NCI-H2171 (cell line): ENCODE measurements at places on chromosomes 4 and X.

DNA sequence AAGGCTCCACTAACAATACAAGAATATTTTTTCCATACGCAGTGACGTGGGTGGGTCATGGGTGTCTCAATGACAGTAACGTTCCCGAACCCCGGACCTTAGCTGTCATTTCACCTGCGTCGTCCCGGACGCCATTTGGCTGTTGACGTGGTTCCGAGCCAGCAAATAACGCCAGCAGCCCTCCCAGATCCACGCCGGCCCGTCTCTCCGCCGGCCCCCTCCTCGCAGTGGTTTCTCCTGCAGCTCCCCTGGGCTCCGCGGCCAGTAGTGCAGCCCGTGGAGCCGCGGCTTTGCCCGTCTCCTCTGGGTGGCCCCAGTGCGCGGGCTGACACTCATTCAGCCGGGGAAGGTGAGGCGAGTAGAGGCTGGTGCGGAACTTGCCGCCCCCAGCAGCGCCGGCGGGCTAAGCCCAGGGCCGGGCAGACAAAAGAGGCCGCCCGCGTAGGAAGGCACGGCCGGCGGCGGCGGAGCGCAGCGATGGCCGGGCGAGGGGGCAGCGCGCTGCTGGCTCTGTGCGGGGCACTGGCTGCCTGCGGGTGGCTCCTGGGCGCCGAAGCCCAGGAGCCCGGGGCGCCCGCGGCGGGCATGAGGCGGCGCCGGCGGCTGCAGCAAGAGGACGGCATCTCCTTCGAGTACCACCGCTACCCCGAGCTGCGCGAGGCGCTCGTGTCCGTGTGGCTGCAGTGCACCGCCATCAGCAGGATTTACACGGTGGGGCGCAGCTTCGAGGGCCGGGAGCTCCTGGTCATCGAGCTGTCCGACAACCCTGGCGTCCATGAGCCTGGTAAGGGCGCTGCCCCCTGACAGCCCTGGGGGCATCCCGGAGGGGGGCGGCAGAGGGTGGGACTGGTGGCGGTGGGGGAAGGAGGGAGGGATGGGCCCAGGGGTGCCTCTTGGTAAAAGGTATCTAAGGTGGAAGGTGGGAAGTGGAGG lies at the start of gene CPE:
TSS of gene CPE (plus strand) at position 264 of the 933 bp plus-strand sequence. CDS start at position 478, 214 bp downstream.
- DNase-seq, result peak; percentile 65

- DNase-seq, result no peak
Observed at GRCh38 chr4:185587030-185587426, 51.7 kb upstream of the PDLIM3 start.

DNA sequence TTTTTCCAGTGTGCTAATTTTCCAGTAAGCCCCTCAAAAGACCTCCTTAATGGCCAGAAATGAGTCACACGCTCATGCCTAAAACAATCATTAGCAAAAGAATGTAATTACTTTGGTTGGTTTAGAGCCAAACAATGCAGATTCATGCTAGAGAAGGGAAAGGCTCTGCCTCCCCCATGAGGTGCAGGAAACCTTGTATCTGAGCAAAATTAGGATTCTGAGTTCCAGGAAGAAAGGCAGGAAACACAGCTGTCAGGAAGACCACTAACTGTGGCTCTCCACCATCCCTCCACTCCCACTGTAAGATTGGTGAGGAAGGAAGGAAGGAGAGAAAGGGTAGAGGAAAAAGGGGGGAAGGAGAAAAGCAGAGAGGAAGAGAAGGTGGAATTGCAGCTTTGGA lies 104.9 kb upstream of the DHX15 start:
- no peak for DNase-seq

DNA sequence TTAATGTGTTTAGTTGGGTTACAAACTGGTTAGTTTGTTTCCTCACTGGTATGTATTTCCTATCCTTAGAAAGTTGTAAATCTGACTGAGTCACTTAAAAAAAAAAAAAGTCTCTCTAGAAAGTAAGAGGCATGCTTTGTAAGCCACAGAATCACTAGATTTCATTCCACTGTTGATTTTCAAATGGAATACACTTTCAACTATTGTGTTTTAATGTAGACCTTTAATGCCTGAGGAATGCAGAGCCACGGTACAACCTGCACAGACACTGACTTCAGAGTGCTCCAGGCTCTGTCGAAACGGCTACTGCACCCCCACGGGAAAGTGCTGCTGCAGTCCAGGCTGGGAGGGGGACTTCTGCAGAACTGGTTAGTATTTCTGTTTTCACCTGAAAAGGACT lies 88.6 kb downstream of the HHIP start:
- DNase-seq, result no peak

- DNase-seq, result peak; percentile 15
Observed at GRCh38 chrX:134683351-134684005, 25.2 kb upstream of the PLAC1 start.

DNA sequence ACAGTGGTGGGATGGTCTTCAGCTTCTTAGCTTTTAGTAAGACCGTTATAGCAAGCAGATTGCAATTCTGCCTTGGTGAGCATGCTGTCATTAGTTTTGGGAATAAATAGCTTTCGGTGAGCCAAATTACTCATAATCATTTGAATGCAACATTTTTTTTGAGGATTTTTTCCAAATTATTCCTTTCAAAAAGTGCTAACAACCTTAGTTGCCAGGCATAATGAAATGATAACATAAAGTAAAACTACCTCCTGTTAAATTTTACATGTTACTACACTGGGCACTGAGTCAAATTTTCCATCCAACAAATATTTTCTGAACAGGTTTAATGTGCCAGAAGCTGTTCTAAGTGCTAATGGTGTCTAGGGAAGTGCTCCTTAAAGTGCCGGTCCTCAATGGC lies 15.8 kb upstream of the NPFFR2 start:
- DNase-seq, result no peak

DNA sequence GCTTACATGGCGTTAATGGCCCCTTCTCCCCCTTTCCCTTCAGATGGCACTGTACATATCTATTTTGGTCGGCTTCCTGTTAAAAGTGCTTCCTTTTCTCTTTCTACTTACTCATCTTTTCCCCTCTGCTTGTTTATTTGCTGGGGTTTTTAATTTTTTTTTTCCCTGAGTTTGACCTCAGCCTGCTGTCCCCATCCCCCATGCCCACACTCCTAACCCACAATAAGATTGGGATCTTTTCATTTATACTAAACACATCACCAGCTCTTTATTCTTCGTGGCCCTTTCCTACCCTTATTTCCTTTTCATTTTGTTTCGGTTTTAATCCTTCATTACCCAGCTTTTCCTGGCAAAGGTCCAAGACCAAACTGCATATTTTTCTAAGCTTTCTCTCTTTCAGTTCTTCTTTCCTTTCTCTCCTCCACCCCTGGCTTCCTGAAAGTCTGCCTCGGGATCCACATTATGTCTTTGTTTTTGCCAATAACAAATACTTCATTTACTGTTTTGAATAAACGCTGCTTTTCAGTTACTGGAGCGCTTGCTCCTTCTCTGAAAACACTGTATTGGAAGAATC lies 152.0 kb upstream of the USP9X start:
- no peak for DNase-seq

DNA sequence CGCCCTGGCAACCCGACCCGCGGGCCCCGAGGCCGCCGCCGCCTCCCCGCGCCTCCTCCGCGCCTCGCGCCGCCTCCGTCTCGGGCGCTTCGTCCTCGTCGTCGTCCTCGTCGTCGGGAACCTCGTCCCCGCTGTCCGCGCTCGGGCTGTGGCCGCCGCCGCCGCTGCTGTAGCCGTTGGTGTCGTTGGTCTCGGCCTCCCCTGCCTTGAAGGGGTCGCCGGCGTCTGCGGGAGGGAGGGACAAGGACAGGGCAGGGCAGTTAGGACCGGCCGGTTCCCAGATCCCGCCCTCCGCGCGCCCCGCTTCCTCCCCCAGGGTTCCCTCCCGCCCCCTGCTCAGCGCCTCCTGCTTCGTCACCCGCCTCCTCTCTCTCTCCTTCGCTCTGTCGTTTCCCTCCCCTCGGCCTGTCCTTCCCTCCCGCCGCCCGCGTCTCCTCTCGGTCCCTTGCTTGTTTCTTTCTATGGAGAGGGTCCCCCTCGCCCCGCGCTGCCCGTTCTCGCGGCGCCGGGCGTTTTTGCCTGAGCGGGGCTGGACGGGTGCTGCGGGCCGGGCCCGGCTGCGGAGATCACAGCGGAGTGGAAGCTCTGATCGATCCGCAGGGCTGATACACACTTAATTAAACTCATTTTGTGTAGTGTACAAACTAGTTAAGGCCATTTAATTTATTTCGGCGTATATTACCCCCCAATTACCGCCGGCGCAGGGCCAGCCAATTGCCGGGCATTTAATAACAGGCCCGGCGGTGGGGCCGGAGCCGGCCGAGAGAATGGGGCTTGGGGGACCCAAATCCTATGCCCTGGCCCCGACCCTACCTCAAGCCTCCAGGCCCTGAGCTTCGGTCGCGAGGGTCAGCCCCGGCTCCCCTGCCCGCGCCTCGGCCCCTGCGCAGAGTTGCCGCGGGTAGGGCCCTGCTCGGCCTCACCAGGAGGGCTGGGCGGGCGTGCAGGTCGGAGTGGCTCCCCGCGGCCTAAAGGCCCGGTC lies 2.4 kb downstream of the NKX1-1 start:
- DNase-seq, result no peak

DNA sequence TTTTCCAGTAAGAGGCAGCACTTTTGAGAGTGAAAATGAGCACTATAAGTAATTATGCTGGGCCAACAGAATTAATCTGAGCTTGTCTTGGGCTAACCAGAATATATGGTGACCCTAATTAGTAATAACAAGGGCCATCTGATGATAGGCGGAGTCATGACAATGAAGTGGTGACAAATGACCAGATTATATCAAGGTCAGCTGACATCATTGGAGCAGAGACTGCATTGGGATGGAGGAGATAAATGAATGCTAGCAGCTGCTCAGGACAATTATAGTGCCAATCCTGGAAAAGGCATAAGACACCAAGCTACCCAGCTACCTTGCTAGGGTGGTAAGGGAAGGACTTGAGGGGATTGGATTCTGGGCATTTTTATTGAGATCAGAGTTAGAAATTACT lies 1548.7 kb downstream of the RPA4 start:
- DNase-seq, result no peak

DNA sequence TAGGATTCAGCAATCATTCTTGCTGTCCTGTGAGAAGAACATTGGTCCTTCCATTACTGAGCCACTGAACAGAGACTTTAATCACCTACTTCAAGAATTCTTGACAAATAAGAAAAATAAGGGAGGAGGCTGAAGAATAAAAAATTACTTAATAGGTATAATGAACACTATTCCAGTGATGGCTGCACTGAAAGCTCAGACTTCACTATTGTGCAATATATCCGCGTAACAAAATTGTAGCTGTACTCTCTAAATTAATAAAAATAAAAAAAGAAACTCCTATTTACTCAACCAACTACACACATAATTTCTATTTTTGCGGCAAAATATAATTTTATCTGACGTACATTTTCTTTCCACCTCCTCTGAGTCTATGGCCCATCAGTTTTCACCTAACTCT lies 2441.0 kb downstream of the PCDH7 start:
- DNase-seq, result no peak

- DNase-seq, result peak; percentile 2
Observed at GRCh38 chr4:172927096-172927814, 241.4 kb upstream of the GALNT7 start.

GRCh38 chrX:139823806-139824205 lies 109.0 kb downstream of the ATP11C start:
- no peak for DNase-seq

DNA sequence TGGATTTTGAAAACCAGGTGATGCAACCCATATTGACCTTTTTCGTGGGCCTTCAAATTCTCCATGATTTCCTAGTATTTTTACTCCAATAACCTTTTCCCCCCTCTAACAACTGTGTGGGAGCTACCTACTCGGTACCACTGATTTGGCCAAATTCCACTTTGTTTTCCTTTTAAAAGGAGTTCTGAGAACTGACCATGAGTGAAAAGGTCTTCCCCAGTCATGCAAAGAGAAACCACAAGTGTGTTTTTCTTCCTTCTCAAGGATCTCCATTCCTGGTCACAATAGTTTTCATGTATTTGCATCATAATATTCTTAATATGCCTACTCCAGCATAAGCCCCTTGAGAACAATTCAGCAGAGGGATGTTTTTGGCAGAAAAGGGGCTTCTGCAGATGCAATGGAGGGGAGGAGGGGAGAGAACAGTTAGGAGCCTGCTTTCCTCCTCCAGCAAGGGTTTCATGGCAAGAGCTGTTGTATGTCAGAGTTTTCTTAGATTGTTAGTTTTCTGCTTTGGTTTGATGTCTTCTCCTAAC lies 195.3 kb upstream of the ANXA3 start:
- DNase-seq, result no peak

DNA sequence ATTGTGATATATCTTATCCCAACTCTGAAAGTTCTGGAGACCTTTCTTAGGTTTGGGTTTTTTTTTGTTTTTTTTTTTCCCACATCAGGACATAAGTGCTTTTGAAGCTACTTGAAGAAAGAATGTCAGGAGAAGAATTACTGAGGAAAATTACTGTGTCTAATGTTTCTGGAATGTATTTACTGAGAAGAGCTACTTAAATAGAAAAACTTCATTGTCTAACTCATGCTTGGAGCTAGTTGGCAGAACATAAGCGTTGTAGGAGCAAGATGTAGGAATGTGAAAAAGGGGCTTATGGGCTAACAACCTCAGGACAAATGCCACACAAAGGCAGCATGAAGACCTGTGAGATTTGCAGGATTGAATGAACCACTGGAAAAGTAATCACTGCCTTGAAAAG lies 166.6 kb upstream of the GLRA2 start:
- no peak for DNase-seq

- DNase-seq, result no peak
Observed at GRCh38 chrX:107493141-107493540, 43.7 kb downstream of the FRMPD3 start.

DNA sequence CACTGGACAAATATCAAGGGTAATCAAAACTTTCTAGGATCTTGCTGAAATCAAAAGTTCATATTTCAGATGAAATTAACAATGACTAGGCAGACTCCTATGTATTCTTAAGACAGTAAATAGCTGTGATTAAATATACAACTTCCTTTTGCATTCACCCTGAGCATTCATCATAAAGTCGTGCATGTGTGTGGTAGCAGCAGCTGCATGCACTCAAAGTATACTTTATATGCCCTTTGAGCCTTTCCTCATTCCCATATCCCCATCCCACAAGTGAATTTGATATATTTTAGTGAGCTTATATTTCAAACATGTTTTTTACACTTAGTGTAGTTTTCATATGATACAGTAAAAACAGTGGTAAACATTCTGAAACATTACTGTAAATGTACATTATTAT lies 959.0 kb downstream of the C4orf33 start:
- DNase-seq, result no peak

GRCh38 chr4:152655272-152656129 lies 24.3 kb downstream of the TMEM154 start:
- DNase-seq, result no peak

- no peak for DNase-seq
Observed at GRCh38 chr4:48270951-48271473, 1.4 kb upstream of the TEC start.

DNA sequence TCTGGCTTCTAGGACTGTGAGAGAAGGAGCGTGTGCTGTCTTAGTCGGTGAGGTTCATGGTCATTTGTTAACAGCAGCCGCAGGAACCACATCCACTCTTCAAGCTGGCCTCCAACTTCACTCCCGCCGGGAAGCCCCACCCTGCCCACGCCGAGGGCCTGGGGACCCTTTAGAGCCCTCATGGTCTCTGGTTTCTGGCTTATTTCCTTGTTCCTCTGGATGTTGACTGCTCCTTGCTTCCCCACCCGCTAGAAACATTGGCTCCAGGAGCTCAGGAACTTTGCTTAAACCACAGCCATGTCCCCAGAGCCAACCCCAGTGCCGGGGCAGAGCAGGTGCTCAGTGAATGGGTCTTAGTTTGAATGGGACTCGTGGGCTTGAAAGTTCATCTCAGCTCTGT lies 40.8 kb downstream of the HTRA3 start:
- DNase-seq, result no peak
